ENCODE measurements at places on chromosomes 2 and 18. TPM values are rescaled to one million over a fixed set of nuclear protein-coding genes. Genes with fewer than 3 reads are reported as not detected.

The TCF23 gene
- 0.21 TPM for polyA plus RNA-seq

DNA sequence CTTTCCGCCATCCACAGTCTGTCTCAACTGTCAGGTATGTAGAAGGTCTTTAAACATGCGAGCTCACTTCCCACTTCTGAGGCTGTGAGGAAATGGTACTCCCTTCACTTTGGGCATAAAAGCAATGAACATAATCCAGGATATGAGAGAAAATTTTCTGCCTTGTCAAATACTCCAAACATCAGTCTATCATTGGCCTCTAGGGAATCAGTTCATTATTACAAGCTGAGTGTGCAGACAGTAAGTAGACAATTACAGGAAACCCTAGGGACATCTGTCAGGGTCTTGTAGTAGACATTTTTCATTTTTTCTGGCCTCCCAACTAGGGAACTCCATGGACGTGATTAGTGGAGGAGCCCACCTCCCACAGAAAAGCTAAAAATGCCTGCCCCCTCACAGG is 13.6 kb upstream of the APCDD1 start:
- H3K27me3 ChIP-seq: peaks cover 6% of the 10 kb centered on the region
- H3K36me3 ChIP-seq: no peaks in the 10 kb centered on the region
- no peak overlapping the region for H3K4me3 ChIP-seq
- DNase-seq: no peak

GRCh38 chr2:170404846-170405245 is 226.9 kb downstream of the MYO3B start:
- DNase-seq: no peak
- H3K4me3 ChIP-seq: no peak overlapping the region
- no peak overlapping the region for H3K27ac ChIP-seq
- H3K27me3 ChIP-seq: peaks cover 10% of the 10 kb centered on the region
- peaks cover 4% of the 10 kb centered on the region for H3K4me1 ChIP-seq
- H3K36me3 ChIP-seq: no peaks in the 10 kb centered on the region

The UGT1A10 gene
- polyA plus RNA-seq: not detected

DNA sequence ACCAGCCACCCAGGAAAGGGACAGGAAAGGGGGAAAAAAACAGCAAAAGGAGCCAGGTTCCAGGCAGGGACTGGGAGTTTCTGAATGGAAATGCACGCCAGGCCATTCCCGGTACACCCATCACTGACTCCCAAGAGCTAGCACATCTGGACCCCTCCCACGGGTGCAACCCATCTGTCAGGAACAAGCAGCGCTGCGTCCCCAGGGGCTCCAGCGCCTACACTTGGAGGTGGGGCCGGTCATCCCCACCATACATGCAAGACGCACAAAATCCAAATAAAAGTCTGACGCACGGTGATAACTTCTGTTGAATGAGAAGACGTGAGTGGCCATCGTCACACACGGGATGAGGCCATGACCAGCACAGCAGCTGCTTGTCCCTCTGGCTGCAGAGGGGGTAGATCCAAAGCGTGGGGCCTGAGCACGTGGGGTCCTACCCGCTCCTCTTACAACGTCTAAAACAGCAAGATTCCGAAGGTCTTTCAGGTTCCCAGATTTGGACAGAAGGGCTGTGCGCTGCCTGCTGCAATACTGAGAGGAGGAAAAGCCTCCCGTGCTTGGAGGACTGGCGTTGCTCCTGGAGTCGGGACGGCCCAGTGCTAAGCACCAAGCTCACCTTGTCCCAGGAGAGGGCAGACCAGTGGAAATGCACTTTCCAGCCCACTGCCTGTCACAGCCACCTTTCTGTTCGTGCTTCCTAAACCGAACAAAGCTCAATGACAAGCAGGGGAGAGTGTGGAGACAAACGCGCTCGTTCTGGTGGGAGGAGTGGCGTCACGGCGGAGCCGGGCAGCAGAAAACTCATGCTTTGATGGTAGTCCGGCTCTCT is 68.9 kb downstream of the NDUFA10 start:
- H3K27ac ChIP-seq: no peak overlapping the region
- H3K4me3 ChIP-seq: no peak overlapping the region
- no peak for DNase-seq
- peaks cover 30% of the 10 kb centered on the region for H3K36me3 ChIP-seq
- peaks cover 58% of the 10 kb centered on the region for H3K4me1 ChIP-seq
- H3K27me3 ChIP-seq: no peaks in the 10 kb centered on the region

DNA sequence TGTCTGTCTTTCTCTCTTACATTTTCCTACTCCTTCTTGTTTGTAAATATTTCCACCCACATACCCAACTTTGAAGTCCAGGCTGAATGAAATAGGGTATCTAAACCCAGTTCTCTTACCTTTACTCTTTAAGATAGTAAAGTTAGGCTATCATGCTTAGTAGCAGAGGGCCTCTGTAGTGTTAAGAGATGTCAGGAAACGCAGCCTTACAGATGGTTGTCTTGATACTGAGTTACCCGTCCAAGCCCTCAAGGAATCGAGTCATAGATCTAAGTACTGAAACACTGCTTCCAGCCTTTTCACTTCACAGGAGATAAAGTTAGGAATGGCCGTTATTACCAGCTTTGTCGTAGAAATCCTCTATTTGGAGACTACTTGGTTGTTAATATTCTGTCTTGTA is 24.3 kb downstream of the MRPS9 start:
- no peak overlapping the region for H3K27ac ChIP-seq
- no peaks in the 10 kb centered on the region for H3K4me1 ChIP-seq
- no peaks in the 10 kb centered on the region for H3K27me3 ChIP-seq

The C1GALT1C1L gene
- 1.3 TPM for polyA plus RNA-seq

GRCh38 chr2:69097891-69098655 is 85.1 kb downstream of the ANTXR1 start:
- no peaks in the 10 kb centered on the region for H3K27me3 ChIP-seq
- H3K4me1 ChIP-seq: peaks cover 7% of the 10 kb centered on the region
- no peak overlapping the region for H3K27ac ChIP-seq
- no peak overlapping the region for H3K4me3 ChIP-seq
- H3K36me3 ChIP-seq: peaks cover 25% of the 10 kb centered on the region

The SPATA3 gene
- polyA plus RNA-seq: not detected

- H3K4me1 ChIP-seq: peaks cover 55% of the 10 kb centered on the region
- no peak overlapping the region for H3K27ac ChIP-seq
- no peak for DNase-seq
- H3K36me3 ChIP-seq: peaks cover 30% of the 10 kb centered on the region
- peaks cover 4% of the 10 kb centered on the region for H3K27me3 ChIP-seq
Measured at GRCh38 chr2:30237239-30237965, 6.1 kb downstream of the LBH start.

- H3K27ac ChIP-seq: no peak overlapping the region
- no peak overlapping the region for H3K4me3 ChIP-seq
- DNase-seq: no peak
- H3K4me1 ChIP-seq: no peaks in the 10 kb centered on the region
- H3K27me3 ChIP-seq: no peaks in the 10 kb centered on the region
- no peaks in the 10 kb centered on the region for H3K36me3 ChIP-seq
Measured at GRCh38 chr2:65788556-65788955, 356.2 kb upstream of the SPRED2 start.

The MARCHF7 gene
- polyA plus RNA-seq: 96.7 TPM

The PPP1R1C gene
- 1.1 TPM for polyA plus RNA-seq

The CCDC121 gene
- 6.7 TPM for polyA plus RNA-seq

The ACTR2 gene
- 125 TPM for polyA plus RNA-seq

DNA sequence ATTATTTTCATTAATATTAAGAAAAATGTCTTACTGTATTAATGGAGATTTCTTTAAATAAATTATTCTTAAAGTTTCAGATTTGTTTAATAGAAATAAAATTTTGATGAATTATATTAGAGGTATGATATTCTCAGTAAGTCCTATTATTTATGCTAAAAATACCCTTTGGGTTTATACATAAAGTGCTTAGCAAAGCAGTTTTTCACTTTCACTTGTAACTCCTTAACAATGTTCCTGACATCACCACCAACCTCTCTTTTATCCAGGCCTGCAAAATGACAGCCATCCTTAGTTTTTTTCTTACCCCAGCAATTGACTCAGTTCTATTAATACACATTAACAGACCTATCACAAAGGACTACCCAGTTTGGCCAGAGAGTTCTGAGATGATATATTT is 170.4 kb downstream of the CD226 start:
- no peaks in the 10 kb centered on the region for H3K36me3 ChIP-seq
- DNase-seq: no peak
- no peak overlapping the region for H3K4me3 ChIP-seq
- no peaks in the 10 kb centered on the region for H3K4me1 ChIP-seq

The GATA6 gene
- 2.2 TPM for polyA plus RNA-seq

The PASK gene
- 5.3 TPM for polyA plus RNA-seq

- H3K36me3 ChIP-seq: no peaks in the 10 kb centered on the region
- no peak for DNase-seq
- H3K4me1 ChIP-seq: no peaks in the 10 kb centered on the region
- H3K27ac ChIP-seq: no peak overlapping the region
Measured at GRCh38 chr2:196823750-196824522, 14.8 kb upstream of the C2orf66 start.

DNA sequence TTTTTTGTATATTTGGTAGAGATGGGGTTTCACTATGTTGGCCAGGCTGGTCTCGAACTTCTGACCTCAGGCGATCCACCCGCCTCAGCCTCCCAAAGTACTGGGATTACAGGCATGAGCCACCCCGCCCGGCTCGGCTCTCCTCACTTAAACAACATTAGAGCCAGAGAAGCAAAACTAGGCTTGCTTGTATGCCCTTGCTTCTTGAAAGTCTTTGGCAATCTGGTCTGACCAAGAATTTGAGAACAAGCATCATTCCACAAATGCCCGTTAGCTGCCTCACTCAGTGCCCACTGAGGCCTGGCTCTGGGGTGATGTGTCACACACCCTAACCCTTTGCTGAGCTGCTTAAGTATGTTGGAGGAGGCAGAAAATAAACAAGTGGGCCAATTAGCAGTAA is 33.5 kb downstream of the SOWAHC start:
- no peak overlapping the region for H3K4me3 ChIP-seq
- DNase-seq: no peak
- H3K27me3 ChIP-seq: no peaks in the 10 kb centered on the region
- H3K27ac ChIP-seq: no peak overlapping the region
- no peaks in the 10 kb centered on the region for H3K36me3 ChIP-seq
- H3K4me1 ChIP-seq: peaks cover 12% of the 10 kb centered on the region

GRCh38 chr2:132581991-132582738 is 87.8 kb downstream of the LYPD1 start:
- no peaks in the 10 kb centered on the region for H3K27me3 ChIP-seq
- no peak overlapping the region for H3K4me3 ChIP-seq
- DNase-seq: peak; percentile 84
- H3K36me3 ChIP-seq: no peaks in the 10 kb centered on the region
- no peak overlapping the region for H3K27ac ChIP-seq

The AGXT gene
- not detected for polyA plus RNA-seq

DNA sequence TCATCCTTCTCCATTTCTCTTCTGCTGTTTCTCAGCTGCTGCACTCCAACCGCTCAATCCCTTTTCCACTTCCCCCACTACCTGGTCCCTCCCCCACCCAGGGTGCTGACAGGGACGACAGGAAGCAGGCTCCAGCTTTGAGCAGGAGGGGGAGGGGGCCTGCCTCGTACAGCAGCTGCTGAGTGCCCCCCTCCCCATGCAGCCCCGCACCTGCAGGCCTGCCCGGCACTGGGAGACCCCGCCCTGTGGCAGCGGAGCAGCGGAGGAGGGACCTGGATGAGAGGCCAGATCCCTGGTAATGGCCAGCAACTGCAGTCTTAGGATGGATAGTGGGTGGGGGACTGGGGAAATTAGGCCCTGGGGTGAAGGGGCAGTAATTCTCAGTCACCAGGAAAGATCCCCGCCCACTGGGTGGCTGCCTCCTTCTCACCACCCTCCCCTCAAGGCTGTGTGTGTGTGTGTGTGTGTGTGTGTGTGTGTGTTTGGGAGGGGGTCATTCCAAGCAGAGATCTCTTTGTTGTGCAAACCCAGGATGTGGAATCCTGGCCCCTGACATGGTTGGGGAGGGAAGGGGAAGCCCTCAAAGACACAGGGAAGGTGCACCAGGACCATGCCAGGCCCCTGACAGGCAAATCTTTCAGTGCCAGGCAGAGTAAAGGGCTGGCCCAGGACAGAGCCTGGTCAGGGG is 6.8 kb upstream of the CRYBA2 start:
- H3K27ac ChIP-seq: no peak overlapping the region
- peaks cover 96% of the 10 kb centered on the region for H3K27me3 ChIP-seq
- DNase-seq: no peak
- H3K4me1 ChIP-seq: peaks cover 43% of the 10 kb centered on the region
- no peak overlapping the region for H3K4me3 ChIP-seq
- no peaks in the 10 kb centered on the region for H3K36me3 ChIP-seq

The METTL4 gene
- polyA plus RNA-seq: 9.3 TPM

The SDC1 gene
- polyA plus RNA-seq: 10.9 TPM

GRCh38 chr2:145064511-145064910 is 544.6 kb upstream of the ZEB2 start:
- DNase-seq: no peak
- no peak overlapping the region for H3K4me3 ChIP-seq
- peaks cover 10% of the 10 kb centered on the region for H3K4me1 ChIP-seq
- no peaks in the 10 kb centered on the region for H3K27me3 ChIP-seq

The LMAN2L gene
- 22.5 TPM for polyA plus RNA-seq

The PSTPIP2 gene
- polyA plus RNA-seq: 2.5 TPM

DNA sequence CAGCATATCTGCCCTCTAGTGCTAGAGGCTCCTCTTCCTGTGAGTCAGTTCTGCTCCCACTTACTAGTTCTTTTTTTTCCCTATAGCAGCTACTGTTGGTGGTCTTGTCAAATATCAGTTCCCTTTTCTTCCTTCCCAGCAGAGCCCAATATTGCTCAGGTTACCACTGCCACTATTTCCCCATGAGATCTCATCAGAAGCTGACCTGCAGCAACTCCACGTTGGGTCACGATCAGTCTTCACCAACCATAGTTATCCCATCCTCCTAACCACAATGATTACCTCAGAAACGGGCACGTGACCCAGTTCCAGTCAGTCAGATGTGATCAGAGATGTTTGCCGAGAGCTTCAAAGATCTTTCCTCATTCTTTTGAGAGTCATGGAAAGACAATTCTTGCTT is 59.7 kb upstream of the CAPN13 start:
- H3K27ac ChIP-seq: no peak overlapping the region
- H3K36me3 ChIP-seq: no peaks in the 10 kb centered on the region
- no peaks in the 10 kb centered on the region for H3K27me3 ChIP-seq
- DNase-seq: no peak
- H3K4me1 ChIP-seq: no peaks in the 10 kb centered on the region

DNA sequence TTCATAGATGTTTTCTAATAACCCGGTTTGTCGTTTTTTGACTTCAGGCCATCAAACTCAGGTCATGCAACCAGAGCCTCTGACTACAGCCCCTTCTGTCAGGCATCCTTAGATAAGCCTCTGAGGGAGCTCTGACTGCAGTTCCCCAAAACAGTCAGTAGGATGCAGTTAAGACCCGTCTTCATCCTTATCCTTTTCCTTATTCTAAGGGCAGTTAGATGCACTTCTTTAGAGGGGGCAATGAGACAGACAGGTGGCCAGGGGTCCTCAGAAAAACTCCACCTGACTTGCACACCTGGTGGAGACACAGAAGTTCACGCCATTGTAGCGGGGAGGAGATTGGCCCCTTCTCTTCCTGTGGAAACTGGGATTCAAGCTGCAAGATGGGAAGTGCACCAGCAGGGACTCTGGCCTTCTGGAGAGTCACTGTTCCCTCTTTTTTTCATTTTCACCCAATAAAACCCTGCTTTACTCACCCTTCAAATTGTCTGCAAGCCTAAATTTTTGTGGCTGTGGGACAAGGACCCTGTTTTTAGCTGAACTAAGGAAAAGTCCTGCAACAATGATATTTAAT is 104.8 kb upstream of the TFPI start:
- H3K4me3 ChIP-seq: no peak overlapping the region
- H3K36me3 ChIP-seq: no peaks in the 10 kb centered on the region
- no peak overlapping the region for H3K27ac ChIP-seq
- H3K27me3 ChIP-seq: no peaks in the 10 kb centered on the region
- no peaks in the 10 kb centered on the region for H3K4me1 ChIP-seq
- DNase-seq: no peak

The COPS9 gene
- polyA plus RNA-seq: 88.6 TPM

The MC2R gene
- 0.19 TPM for polyA plus RNA-seq

The RGPD4 gene
- 0.04 TPM for polyA plus RNA-seq

All from muscle of leg (tissue), 16 donors.